ENCODE measurements at places on chromosomes 5 and 9. TPM values are rescaled to one million over a fixed set of nuclear protein-coding genes. Genes with fewer than 3 reads are reported as not detected.

CDH9 gene
- not detected for total RNA-seq

BTNL9 gene
- total RNA-seq, result 27.2 TPM

AKNA gene
- total RNA-seq, result 20.1 TPM

NR5A1 gene
- not detected for total RNA-seq

CNTLN gene
- 14.6 TPM for total RNA-seq

FOXD1 gene
- total RNA-seq, result 0.29 TPM

SLC46A2 gene
- 0.16 TPM for total RNA-seq

PCAT7 gene
- under 0.01 TPM for total RNA-seq

FOXD4L4 gene
- total RNA-seq, result 0.32 TPM

PPP3R2 gene
- total RNA-seq, result not detected

LRRC19 gene
- 0.66 TPM for total RNA-seq

FOXD4L5 gene
- not detected for total RNA-seq

CPEB4 gene
- total RNA-seq, result 49.9 TPM

DNA sequence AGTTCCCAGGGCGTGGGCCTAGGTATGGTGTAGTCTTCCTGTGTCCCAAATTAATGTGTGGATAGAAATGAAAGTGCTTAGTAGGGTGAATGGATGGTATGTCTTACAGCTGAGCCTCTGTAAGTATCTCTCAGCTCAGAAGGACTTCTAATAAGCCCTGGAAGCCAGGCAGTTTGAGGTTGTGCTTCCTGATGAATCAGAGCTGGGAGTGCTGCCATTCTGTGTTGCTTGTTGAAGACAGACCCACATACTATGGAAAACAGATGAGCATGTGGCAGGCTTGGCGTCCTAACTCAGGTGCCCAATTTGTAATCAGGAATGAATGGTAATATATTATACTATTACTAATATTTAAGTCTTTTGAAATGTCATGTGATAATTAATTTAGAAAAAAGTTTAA is 69.8 kb downstream of the CMYA5 start:
- DNase-seq, result no peak

DNA sequence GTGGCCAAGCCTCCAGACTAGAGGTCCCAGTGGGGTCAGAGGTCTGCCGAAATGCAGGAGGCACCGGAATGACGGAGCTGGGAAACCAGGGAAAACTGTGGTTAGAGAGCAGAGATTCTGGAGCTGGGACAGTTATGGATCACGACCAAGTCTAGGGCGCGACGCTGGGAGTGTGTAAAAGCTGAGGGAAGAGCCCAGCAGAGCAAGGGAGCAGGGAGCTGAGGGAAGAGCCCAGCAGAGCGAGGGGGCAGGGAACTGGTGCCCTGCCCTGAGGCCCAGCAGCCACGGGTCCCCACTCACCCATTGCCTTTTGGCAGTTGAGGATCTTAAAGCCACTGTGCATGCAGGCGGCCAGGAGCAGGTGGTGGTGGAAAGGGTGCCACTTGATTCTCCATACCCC is 12.5 kb downstream of the MRPL41 start:
- DNase-seq, result no peak

GRCh38 chr9:133106511-133107244 is 14.4 kb downstream of the RALGDS start:
- no peak for DNase-seq

GRCh38 chr5:159034083-159034824 is 65.5 kb downstream of the EBF1 start:
- no peak for DNase-seq

- DNase-seq, result no peak
These were observed 216.8 kb upstream of the OTULINL start for GRCh38 chr5:14364576-14365472.

GRCh38 chr9:136173648-136174290 is 31.2 kb downstream of the LHX3 start:
- DNase-seq, result no peak

DNA sequence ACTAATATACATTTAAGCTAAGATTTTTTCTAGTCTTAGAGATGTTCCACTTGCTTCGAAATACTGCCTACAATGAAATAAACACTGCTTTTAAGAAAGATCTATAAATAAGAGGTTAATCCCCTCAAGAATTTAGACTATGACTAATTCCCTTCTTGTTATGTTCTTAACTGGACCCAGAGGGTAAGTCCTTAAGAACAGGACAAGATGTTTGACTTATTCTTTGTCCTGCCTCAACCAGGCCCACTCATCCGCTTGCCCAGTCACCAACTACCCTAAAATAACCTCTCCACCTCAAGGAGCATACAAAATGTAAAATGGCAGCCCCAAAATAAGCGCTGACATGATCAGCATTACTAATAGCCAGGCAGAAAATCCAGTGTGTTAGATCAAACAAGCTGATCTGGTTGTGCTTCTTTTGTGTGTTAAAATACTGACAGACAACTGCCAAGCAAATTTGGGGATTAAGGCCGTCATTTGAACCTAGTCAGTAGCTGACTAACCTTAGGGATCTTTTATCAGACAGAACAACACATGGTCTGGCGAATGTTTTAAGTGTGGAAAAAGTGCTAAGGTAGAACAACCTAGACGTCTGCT is 93.7 kb upstream of the SMC5 start:
- DNase-seq, result no peak

GRCh38 chr5:117255211-117256027 is 680.8 kb upstream of the SEMA6A start:
- no peak for DNase-seq

- DNase-seq, result no peak
These were observed 57.8 kb upstream of the GOLPH3 start for GRCh38 chr5:32231929-32232328.

- DNase-seq, result no peak
These were observed 273.7 kb downstream of the CETN3 start for GRCh38 chr5:90135779-90136378.

- no peak for DNase-seq
These were observed 3.1 kb upstream of the VAV2 start for GRCh38 chr9:133995012-133995896.

DNA sequence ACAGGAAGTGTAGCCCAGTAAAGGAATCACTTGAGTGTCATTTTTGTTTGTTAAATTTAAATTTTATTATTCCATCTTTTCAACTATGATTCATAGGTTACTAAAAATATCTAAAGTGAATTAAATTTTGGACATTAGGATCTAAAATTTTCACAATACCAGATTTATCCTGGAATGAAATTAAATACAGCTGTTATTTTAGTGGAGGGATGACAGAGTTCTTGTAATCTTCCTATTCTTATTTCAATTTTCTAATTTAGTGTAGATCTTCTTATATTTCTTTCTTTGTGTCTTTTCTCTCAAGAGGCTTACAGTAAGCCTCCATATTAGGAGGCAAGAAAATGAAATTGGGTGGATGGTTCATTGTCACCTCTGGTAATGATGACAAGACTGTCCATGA is 167.9 kb upstream of the TNC start:
- DNase-seq, result no peak

DNA sequence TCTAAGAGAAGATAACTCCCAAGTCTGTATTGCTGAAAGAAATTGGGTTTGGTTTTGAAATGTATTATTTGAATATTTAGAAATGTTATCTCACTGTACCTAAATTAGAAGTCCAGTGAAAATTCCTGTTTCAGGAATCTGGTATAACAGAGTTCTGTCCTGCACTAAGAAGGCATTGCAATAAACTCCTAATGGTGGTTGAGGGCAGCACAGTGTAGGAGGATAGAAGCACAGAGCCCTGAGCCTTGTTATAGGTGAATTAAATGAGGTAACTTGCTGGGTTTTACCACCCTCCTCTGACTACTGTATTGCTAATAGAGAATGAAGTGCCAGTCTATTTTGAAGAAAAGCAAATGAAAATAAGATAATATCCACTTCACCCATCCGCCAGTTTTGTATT is 143.4 kb downstream of the CD180 start:
- no peak for DNase-seq

DNA sequence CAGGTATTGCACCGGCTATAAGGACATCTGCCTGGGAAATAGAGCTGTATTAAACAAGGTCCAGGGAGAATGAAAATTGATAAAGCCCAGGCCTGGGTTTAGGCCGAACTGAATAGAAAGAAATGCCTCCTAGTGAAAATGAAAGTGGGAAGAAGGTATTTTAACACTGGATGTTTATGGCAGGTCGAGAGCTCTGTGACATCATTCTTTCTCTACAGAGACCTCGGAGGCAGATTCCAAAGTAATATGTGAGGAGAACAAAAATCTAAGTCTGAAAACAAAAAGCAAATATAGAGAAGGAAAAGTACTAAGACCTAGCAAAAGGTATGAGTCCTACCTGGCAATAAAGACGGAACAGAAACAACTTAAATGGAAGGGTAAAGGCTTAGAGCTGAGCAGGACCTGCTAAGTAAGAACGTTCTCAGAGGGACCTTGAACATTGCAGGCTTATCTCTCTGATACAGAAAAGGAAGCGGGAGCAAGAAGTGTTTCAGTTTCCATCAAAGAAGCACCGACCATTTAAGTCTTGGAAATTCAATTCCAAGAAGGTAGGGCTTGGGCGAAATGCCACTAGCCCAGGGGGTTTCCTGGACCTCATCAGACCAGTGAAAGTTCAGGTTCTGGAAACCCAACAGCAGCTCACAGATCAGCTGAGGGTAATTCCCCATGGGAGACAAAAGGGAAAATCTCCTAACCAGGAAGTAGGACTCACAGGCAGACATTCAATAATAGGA is 80.0 kb downstream of the SUSD1 start:
- DNase-seq, result no peak

GRCh38 chr9:20048985-20049384 is 260.1 kb upstream of the SLC24A2 start:
- DNase-seq, result no peak

GRCh38 chr9:19895006-19895405 is 106.2 kb upstream of the SLC24A2 start:
- DNase-seq, result no peak

- no peak for DNase-seq
These were observed 28.1 kb downstream of the PPIP5K2 start for GRCh38 chr5:103148213-103148612.

DNA sequence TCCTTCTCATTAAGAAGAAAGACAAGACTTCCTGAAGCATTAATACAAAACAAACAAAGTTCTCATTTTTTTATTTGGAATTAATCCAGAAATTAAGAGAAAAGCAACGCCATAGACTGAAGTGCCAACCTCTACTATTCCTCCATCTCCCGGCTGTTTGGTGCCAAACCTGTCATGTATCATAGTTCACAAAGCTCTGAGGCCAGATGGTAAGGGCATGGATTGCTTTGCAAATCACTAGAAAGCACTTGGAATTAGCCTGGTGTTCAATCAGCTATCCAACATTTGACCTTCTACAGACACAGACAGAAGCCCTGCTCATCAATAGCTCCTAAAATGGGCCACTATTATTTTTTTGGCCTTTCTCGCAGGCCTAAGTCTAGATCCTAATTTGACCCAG is 33.8 kb downstream of the HTR1A start:
- DNase-seq, result no peak

- DNase-seq, result no peak
These were observed 13.1 kb downstream of the PSD2 start for GRCh38 chr5:139808481-139809330.

DNA sequence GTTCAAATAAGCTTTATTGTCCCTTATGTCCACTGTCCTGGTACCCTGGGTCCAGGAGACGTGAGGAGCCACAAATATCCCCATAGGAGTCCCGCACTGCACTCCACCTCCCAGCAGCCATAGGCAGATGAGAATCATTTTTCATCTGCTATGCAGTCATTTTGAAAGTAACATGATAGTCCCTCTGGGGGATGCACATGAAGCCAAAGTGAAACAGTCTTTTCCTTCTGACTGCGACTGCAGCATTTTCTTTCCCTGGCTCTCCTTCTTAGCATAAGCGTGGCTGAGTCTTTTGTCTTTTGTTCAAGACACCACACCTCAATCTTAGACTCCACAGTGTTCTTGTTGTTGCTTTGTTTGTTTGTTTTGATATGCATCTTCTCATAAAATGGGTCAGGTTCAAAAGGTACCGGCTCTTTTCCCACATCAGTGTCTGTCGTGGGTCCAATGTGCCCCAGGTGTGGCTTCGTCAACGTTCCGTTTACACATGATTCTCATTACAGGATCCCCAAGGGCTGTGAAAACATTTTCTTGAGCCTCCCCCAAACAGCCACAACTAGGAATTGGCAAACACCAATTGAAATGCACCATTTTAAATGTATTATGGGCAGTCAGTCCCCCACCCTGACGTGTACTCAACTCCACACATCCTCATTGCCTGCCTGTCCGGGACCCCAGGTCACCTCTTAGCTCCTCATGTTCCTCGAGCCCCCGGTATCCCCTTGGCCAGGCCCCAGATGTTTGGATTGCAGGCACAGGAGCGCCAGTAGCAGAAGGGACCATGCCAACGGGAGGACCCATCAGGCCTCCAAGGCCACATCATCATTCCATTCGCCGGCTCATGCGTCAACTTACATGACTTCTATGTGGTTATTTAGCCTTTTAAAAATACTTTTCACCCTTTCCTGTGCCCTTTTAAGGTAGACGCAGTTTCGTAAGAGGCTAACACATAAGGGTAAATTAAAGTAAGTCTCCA is 237.8 kb upstream of the DAPK1 start:
- no peak for DNase-seq

GRCh38 chr5:136764601-136765000 is 399.3 kb upstream of the TRPC7 start:
- DNase-seq, result no peak

- DNase-seq, result no peak
These were observed 602.1 kb downstream of the PSAT1 start for GRCh38 chr9:78899006-78899405.

- no peak for DNase-seq
These were observed 202.9 kb downstream of the MCTP1 start for GRCh38 chr5:95081982-95082381.

DNA sequence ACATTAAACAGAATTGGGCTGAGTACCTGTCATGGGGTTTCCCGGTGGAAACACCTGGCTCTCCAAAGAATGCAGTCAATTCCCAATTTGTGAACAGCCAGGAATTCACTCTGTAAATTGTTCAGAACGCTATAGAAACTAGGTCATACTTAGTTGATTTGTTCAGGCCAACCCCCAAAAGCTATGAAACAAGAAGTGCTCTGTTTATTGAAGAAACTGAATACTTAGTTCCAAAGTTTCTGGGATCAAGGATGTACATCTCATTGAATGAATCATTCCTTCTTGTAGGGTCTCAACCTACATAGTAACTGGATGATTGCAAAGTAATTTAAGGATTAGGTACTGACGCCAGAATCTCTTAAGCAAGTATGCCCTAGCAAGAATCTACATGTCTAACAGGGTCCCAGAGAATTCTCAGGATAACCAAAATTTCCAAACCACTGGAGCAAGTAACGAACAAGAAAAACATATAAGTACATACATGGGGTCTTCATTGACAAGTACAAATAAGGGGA is 659 bp upstream of the TUSC1 start:
- DNase-seq, result no peak

- DNase-seq, result no peak
These were observed 432.9 kb upstream of the BRINP1 start for GRCh38 chr9:119802133-119802532.

GRCh38 chr9:30673132-30673531 is 1711.3 kb upstream of the ACO1 start:
- DNase-seq, result no peak

GRCh38 chr5:104774372-104774771 is 1211.8 kb upstream of the NUDT12 start:
- DNase-seq, result no peak

All from breast epithelium (tissue), 4 donors.